SIG-M5 (cell line): ENCODE measurements at places on chromosomes 4 and X.

- no peak for DNase-seq
Observed at GRCh38 chr4:67048530-67048929, 496.8 kb downstream of the CENPC start.

DNA sequence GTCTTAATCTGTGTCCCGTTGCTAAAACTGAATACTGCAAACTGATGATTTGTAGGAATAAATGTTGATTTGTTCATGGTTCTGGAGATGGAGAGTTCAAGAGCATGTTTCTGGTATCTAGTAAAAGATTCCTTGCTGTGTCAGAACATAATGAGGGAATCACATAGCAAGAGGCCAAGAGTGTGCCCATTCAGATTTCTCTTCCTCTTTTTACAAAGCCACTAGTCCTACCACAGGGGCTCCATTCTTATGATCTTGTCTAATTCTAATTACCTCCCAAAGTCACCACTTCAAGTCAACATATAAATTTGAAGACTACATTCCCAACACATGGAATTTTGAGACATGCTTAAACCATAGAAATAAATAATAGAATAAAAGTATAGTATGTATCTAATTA lies 608.8 kb upstream of the EPHA5 start:
- no peak for DNase-seq

DNA sequence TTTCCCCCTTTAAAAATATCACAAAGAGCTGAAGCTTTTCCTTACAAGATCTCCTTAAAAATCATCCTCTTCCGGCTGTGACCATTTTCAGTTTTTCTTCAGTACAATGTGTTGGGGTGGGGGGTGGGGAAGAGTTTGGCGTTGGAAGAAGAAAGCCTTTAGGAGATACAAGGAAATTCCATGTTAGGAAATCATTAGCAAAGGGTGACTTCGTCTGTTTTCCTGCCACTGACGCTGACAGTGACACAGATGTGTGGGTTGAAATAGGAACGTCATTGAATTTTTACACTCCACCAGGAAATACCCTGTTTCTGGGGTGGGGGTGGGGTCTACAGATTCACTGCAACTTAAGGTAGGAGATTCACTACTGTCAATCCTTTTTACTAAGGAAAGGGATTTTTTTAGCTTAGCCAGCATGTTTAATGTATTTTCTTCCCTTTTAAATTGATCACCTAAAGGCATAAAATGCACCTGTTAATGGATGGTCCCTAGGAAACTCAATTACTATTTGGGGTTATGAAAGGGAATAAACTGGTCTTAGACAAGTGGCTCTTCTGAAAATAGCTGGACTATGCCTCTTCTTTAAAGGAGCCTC lies 3.9 kb downstream of the MAMLD1 start:
- no peak for DNase-seq

DNA sequence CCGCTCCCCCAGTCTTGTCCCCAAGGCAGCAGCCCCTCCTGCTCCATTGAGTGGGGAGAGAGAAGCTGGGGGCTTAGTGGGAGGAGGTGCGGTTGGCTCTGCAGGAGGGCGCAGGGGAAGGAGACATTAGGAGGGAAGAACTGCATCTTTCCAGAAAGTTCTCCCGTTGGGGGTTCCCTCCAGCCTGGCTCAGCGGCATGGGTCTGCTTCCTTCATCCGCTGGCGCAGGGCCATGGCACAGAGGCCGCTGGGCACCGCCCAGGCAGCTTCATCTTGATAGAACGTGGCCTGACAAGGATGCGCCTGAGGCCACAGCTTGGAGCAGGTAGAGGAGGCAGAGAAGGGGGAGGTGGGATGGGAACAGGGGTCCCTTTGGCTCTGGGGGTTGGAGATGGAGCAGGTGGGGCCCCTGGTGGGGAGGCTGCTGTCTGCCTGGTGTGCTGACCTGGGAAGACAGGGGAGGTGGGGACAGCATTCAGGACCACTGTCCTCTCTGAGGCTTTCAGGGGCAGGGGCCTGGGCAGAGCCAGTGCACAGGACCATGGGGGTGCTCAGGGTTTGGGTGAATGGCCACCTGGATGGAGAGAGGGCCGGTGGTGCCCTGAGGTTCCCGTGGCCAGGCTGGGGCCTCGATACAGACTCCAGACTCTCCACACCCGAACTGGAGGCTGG lies 12.1 kb downstream of the DOK7 start:
- no peak for DNase-seq

- no peak for DNase-seq
Observed at GRCh38 chrX:124378643-124379042, 32.3 kb downstream of the SH2D1A start.

DNA sequence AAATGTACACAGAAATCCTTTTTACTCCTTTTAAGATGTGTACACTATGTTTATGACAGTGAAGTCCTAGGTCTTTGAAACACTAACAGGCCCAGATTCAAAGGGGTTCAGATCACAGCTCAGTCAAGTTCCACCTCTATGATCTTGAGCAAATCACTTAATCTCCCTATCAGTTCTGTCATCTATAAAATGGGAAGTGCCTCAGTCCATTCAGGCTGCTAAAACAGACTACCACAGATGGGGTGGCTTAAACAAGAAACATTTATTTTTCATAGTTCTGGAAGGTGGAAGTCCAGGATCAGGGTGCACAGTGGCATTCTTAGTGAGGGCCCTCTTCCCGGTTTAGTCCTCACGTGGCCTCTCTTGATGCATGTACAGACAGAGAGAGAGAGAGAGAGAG lies 117.1 kb downstream of the CORIN start:
- DNase-seq = no peak
